Purkinje cell (primary cell): ENCODE measurements at places on chromosomes 5 and 9. TPM values are rescaled to one million over a fixed set of nuclear protein-coding genes. Genes with fewer than 3 reads are reported as not detected.

Gene SLC34A3
- polyA plus RNA-seq, result not detected in 2 replicates

Gene C9orf153
- polyA plus RNA-seq, result 0.14 and 0.98 TPM in 2 replicates

Gene SLC6A3
- not detected in 2 replicates for polyA plus RNA-seq

Gene LEAP2
- 0.54 and 2.1 TPM in 2 replicates for polyA plus RNA-seq

Gene SPATA31A3
- polyA plus RNA-seq, result not detected in 2 replicates

Gene C5orf52
- polyA plus RNA-seq, result not detected in 2 replicates

Gene PPP1R26
- polyA plus RNA-seq, result 0.62 and 1.8 TPM in 2 replicates

Gene PROB1
- polyA plus RNA-seq, result not detected in 2 replicates

Gene TMEM215
- polyA plus RNA-seq, result 0.69 TPM in 1 of 2 replicates, not detected in the other

Gene MSX2
- polyA plus RNA-seq, result 1.5 TPM in 2 replicates

Gene TPPP
- polyA plus RNA-seq, result 2.4 and 5.6 TPM in 2 replicates

Gene SLCO6A1
- polyA plus RNA-seq, result not detected in 2 replicates

Gene C9orf50
- not detected in 2 replicates for polyA plus RNA-seq

Gene ICE1
- polyA plus RNA-seq, result 6.4 and 8.4 TPM in 2 replicates

Gene PTGES
- polyA plus RNA-seq, result not detected in 2 replicates

Gene GRXCR2
- polyA plus RNA-seq, result not detected in 2 replicates

Gene WDR38
- polyA plus RNA-seq, result not detected in 2 replicates

Gene RASEF
- polyA plus RNA-seq, result 0.04 TPM in 1 of 2 replicates, not detected in the other

Gene PCDHB3
- 3.7 and 7.5 TPM in 2 replicates for polyA plus RNA-seq

Gene AK6
- 484 and 514 TPM in 2 replicates for polyA plus RNA-seq

Gene FBP2
- polyA plus RNA-seq, result not detected in 2 replicates

Gene SPINK4
- not detected in 2 replicates for polyA plus RNA-seq

Gene PDZD2
- polyA plus RNA-seq, result 12.9 and 18.0 TPM in 2 replicates

Gene IL5
- not detected in 2 replicates for polyA plus RNA-seq

Gene ALAD
- polyA plus RNA-seq, result 9.0 and 10.7 TPM in 2 replicates

Gene AHRR
- not detected in 2 replicates for polyA plus RNA-seq

Gene GCNT1
- polyA plus RNA-seq, result 0.66 TPM in 1 of 2 replicates, not detected in the other

Gene BDP1
- 33.8 and 36.2 TPM in 2 replicates for polyA plus RNA-seq

Gene GGTA1
- polyA plus RNA-seq, result not detected in 2 replicates

Gene SPATA31C1
- not detected in 2 replicates for polyA plus RNA-seq

Gene UBTD2
- polyA plus RNA-seq, result 10.1 and 12.8 TPM in 2 replicates

Gene NR4A3
- polyA plus RNA-seq, result 0.76 and 3.0 TPM in 2 replicates

Gene TMEM174
- polyA plus RNA-seq, result not detected in 2 replicates

Gene ABLIM3
- 4.1 and 7.1 TPM in 2 replicates for polyA plus RNA-seq

Gene LYRM7
- polyA plus RNA-seq, result 28.5 and 59.4 TPM in 2 replicates

Gene FAXDC2
- 13.5 and 19.6 TPM in 2 replicates for polyA plus RNA-seq

Gene ESM1
- polyA plus RNA-seq, result not detected in 2 replicates

Gene MELK
- polyA plus RNA-seq, result not detected in 2 replicates

Gene DNM1
- 35.0 and 55.1 TPM in 2 replicates for polyA plus RNA-seq

Gene LRRC70
- 0.35 TPM in 1 of 2 replicates, not detected in the other for polyA plus RNA-seq

Gene NUTM2G
- not detected in 2 replicates for polyA plus RNA-seq

Gene NPDC1
- polyA plus RNA-seq, result 10.3 and 19.0 TPM in 2 replicates

Gene GMCL2
- not detected in 2 replicates for polyA plus RNA-seq

Gene ACTL7B
- not detected in 2 replicates for polyA plus RNA-seq

Gene FOXD4L4
- not detected in 2 replicates for polyA plus RNA-seq
